Osteoblast (primary cell): ENCODE measurements at places on chromosomes 4 and X. TPM values are rescaled to one million over a fixed set of nuclear protein-coding genes. Genes with fewer than 3 reads are reported as not detected.

USP9X gene
- 164 and 170 TPM in 2 replicates for total RNA-seq

GRCh38 chr4:158970812-158971211 is 132.1 kb upstream of the RAPGEF2 start:
- no peaks in the 10 kb centered on the region for H3K27me3 ChIP-seq
- no peak overlapping the region for H3K4me3 ChIP-seq
- H3K4me1 ChIP-seq, result no peaks in the 10 kb centered on the region
- no peaks in the 10 kb centered on the region for H3K36me3 ChIP-seq
- DNase-seq, result no peak

TSPAN6 gene
- 37.3 and 38.0 TPM in 2 replicates for total RNA-seq

- no peaks in the 10 kb centered on the region for H3K4me1 ChIP-seq
- no peaks in the 10 kb centered on the region for H3K27me3 ChIP-seq
- no peaks in the 10 kb centered on the region for H3K36me3 ChIP-seq
- H3K27ac ChIP-seq, result no peak overlapping the region
- no peak overlapping the region for H3K4me3 ChIP-seq
Observed at GRCh38 chrX:32877592-32877991, 333.8 kb downstream of the DMD start.
